Foreskin fibroblast (primary cell): ENCODE measurements at places on chromosomes 7 and 10.
A peak's percentile ranks its signal among the peaks of the same experiment; 100 is the strongest.

DNA sequence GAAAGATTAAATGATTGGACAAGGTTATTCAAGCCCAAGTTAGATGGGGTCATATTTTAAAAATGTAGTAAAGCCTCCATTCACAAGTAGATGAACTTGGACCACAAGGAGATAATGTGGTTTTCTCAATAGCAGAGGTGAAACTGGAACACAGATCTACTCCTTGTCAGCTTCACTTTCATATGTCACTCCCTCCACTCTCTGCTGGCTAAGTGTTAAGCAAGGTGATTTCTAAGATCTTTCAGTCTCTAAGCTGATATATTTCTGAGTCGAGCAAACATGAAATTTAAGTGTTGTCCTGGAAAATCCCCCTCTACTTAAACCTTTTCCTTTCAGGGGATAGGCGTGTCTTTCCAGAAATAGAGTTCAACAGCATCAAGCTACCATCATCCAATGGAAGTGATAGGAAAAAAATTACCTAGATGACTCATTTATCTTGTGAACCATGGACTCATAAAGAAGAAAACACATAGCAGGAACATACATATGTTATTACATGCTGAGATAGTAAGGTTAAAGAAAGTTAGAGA is 275.0 kb downstream of the PTEN start:
- DNase-seq: no peak

GRCh38 chr7:154903083-154903731 is 99.7 kb downstream of the PAXIP1 start:
- DNase-seq: no peak

DNA sequence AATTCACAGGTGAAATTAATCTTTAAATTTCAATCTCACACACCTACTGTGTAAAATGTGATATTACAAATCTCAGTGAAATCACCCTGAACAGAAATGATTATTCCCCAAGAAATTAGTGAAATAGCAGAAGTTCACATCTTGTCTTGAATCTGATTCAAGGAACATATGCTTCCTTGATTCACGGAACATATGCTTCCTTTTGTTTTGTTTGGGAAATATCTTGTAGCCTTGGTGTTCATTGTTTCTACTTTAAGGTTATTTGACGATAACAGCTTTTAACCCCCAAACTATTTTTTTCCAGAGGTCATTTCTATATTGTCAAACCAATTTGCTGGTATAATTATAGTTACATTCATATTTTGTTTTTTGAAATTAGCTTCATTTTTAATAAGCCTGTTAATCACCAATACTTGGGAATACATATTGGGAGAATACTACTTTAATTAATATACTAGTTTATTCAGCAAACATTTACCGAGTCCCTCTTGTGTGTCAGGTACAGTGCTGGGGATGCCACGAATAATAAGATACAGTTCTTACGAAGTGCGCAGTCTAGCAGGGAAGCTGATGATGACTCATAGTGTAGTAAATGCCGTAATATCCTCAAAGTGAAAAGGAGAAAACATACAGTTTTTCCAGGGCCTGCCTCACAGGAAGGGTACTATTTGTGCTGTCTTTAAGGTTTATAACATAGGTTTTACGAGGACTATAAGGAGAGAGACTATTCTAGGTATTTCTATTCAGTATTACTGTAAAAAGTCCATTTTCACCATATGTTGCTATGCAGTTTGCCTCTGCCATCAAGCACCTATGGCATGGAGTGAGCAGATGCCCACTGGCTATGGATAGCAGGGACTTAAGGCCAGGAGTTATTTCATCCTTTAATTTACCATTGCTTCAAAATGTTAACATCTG is 32.5 kb downstream of the PRKAR2B start:
- no peak for DNase-seq

- no peak for DNase-seq
Observed at GRCh38 chr7:131312838-131313237, 14.8 kb upstream of the MKLN1 start.

- no peak for DNase-seq
Observed at GRCh38 chr7:155680124-155680523, 35.7 kb downstream of the RBM33 start.

DNA sequence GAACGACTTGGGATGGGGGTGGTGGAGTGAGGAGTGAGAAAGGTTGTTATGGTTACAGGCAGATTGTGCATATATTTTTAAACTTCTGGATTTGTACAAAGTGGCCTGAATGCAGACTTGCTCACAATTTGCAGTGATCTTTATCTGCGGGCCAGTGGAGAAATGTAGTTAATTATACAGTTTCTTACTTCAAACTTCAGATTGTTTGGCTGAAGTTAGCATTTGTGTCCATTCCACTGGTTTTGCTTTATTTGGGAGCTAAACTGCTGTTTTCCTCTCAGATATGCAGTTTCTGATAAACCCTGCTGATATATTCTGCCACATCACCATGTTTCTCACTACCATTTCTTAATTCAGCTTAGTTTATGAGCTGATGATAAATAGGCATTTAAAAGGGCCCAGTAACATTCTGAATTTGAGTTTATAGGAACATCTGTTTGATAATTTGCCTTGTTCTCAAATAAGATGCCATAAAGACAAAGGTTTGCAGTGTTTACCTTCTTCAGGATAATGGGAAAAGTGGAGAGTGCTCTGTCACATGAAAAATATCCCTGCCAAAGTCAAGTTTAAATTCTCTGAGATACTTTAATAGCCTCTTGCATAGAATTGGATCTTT is 170.1 kb downstream of the ST7 start:
- DNase-seq: no peak

DNA sequence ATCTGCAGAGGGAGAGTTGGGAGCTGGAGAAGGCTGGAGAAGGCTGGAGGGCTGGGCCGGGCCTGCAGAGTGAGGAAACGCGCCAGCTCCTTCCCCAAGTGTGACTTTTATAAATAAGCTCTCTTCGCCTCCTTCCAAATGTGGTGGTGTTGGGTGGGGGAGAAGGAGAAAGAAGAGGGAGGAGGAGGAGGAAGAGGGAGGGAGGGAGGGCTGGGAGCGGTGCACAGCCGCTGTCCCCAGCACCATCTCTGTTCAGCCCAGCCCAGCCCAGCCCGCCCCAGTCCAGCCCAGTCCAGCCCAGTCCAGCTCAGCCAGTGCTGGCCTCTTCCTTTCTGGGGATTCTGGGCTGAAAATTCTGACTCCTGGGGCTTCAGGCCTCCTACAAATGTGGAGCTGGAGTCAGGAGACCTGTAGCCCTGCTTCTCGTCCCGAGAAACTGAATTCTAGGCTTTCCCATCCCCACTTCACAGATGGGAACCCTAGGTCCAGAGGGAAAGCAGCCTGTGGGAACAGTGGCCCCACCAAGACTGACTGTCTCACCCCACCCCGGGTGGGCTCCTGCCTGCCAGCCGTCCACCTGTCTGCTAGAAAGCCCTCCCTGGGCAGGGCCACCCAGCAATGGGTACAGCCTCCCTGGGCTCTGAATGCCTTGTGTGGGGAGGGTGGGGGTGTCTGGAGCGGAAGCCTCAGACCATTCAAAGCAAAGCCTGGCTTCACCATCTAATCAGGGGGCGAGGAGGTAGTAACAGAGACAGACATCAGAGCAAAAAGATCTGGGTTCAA is 2.3 kb downstream of the STX1A start:
- peak; percentile 56 for DNase-seq

GRCh38 chr7:140534743-140535142 is 55.4 kb upstream of the MKRN1 start:
- DNase-seq: peak; percentile 71

- DNase-seq: no peak
Observed at GRCh38 chr10:43978091-43978490, 329.4 kb upstream of the ZNF32 start.

GRCh38 chr10:61642676-61643075 is 20.1 kb upstream of the CABCOCO1 start:
- DNase-seq: peak; percentile 85

DNA sequence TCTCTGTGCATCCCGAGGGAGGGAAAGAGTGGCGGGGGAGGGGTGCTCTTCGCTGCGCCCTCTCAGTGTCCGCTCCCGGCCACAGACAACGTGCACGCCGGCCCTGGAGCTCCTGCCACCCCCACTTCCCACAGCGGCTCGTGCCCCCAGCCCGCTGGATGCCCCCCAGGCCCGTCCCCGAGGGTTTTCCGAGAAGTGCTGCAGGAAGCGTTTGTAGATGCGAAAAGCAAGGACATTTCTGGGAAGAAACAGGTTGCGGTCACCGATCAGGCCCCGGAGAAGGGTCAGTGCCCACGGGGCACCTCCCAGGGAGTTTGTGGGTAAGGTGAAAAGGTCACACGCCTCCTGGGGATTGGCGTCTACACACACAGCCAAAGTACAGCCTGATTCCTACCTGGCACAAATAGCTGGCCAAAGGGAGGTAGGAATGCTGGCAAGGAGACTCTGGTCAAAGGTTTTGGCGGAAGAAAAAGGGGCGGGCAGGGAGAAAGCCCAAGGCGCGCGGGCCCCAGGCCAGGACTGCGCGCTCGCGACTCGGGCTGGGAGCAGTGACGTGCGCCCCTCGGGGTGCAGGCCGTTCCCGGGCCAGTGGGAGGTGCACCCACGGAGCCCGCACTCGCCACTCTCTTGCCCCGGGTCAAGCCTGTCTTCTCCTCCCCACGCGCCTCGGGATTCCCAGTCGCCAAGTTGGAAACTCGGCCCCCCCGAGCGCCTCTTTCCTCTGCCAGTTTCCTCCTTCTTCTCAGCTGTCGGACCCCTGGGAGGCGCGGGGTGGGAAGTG is 1.5 kb upstream of the NRP1 start:
- peak; percentile 81 for DNase-seq

DNA sequence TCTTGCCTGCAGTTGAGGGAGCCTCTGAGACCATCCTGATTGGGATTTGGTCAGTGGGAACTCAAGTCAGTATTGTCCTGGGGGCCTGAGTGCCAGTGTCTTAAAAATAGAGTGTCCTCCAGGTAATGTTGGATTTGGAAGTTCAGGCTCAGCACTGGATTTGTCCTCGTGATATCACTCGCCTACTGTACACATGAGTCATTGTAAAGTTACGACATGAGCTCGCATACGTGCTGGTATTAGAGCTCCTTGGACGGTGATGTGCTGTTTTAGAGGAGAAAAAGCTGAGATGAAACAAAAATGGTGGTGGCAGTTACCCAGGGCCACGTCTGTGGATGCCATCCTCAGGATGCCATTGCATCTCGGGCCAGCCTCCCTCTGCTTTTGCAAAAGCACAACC is 78.2 kb downstream of the MGMT start:
- DNase-seq: peak; percentile 10

DNA sequence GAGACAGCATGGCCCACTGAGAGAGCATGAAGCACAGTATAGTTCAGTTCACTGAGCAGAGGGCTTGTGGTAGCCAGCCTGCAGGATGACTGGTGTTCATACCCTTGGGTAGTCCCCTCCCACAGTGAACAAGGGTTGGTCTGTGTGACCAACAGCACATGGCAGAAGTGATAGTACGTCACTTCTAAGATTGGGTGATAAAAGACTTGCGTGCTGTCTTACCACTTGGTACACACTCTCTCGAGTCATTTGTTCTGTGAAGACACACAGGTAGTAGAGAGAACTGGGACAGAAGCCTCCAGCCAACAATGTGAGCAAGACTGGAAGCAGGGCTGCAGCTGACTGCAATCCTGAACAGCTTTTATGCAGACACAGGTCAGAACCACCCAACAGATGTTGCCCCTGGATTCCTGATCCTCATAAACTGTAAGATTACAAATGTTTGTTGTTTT is 14.6 kb downstream of the EPC1 start:
- DNase-seq: peak; percentile 24

DNA sequence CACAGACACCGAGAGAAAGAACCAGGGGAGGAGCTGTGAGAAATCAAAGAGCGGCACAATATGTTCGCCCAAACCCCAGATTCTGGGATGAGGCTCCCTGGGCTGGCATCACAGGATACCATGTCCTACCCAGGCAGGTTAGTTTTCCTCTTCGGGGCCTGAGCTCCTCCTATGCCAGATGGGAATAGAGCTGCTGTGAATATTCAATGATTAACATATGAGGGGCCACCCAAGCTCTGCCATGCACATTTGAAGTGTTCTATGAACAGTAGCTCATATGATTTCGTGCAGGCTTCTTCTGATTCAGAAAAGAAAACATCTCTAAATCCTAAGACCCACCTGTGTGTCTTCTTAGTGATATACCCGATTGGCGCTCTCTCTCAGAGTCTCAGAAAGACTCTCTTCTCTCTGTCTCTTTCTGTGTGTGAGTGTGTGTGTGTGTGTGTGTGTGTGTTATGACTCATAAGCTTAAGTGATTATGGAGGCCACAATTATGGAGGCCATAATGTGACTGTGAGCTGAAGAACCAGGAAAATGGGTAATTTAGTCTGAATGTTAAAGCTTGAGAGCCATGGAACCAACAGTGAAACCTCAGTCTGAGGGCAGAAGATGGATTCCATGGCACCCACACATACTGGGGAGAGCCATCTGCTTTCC is 220.5 kb downstream of the KLF6 start:
- no peak for DNase-seq

DNA sequence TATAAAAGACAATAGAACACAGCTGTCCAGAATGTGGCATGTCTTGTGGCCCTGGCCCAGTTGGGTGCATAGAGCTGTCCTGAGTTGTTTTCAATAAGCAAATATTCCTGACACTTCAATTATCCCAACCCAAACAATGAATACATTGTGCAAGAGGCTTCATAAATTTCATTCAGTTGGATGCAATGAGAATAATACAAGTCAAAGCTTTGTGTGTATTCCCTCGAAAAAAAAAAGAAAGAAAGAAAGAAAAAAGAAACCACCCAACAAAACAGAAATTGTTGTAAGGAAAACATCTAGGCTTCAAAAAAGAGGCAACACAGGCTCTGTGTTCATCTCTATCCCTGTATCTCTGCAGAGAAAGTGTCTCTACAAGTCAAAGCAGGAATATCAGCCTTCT is 138.7 kb upstream of the ADO start:
- no peak for DNase-seq

GRCh38 chr10:11015446-11015934 is 2.2 kb upstream of the CELF2 start:
- no peak for DNase-seq

DNA sequence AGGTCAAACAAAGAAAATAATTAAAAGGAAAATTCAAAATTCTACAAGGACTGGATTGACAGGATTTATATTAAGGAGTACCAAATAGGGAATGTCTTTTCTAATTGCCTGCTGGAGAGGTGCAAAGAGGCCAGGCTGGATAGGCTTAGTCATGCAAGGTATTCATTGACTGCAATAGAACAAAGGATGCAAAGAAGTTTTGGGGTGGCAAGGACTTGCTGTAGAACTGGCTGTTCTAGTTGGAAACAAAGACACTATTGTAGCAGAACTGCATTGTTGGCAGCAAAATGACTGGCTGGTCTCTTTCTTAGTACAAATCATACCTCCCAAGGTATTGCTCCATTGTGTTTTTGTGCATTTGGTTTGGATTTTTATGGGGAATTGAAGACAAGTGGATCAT is 10.1 kb downstream of the ITGB8 start:
- DNase-seq: no peak

GRCh38 chr10:30284865-30285594 is 64.0 kb downstream of the MTPAP start:
- DNase-seq: peak; percentile 21

DNA sequence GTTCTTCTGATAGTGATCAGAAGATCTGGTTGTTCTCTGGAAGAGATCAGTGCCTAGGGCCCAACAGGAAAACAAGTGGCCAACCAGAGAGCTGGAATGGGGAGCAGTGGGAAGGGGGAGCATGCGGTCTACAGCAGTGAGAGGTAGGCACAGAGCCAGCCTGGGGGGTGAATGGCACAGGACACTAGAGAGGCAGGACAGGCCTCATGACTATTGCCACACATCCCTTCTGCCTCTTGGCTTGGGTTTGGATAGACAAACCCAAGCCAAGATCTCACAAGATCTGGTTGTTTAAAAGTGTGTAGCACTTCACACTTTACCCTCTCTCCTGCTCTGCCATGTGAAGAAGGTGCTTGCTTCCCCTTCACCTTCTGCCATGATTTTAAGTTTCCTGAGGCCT is 224.4 kb downstream of the ARHGAP12 start:
- no peak for DNase-seq
